ENCODE measurements at places on chromosomes 3 and 15.

DNA sequence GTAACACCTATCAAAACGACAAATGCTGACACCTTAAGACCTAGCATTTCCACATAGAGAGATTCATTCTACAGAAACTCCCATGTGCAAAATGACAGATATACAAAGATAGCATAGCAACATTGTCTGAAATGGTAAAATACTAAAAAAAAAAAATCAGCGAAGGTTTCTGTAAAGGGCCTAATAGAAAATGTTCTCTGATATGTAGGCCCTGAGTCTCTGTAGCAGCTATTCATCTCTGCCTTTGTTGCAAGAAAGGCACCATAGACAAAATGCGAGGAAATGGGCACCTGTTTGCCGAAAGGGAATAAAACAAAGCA, 631 bp upstream of the MFGE8 start:
- no peak for DNase-seq

- DNase-seq = no peak
Observed at GRCh38 chr3:177835917-177836316, 638.6 kb upstream of the TBL1XR1 start.

DNA sequence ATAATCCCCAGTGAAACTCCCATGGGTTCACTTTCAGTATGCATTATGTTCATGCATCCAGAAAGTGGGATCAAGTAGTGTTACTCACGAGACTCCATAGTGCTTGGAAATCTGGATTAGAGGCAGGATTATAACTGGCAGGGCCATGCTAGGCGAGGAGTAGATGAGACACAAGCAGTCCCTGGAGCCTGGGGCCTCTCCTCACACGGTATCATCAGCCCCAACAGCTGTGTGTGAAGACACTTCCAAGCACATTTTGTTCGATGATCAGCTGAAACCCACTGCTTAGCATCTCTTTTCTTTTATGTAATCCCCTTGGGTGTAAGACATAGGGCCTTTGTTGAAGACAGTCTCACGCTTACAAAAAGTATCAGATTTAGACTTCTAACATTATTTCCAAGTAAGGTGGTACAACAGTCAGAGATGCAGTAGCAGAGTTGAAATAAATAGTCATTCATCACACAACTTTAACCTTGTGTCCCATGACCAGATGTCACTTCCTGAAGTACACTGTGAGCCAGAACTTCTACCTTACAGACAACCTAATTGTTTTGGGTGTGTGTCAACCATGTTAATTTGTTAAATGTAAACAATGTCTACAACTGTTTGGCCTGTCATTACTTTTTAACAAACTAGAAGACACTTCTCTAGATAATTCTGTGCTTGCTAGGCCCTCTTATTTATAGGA, 116.9 kb downstream of the GADL1 start:
- DNase-seq = no peak

- no peak for DNase-seq
Observed at GRCh38 chr3:33582234-33582633, 135.8 kb downstream of the CLASP2 start.

DNA sequence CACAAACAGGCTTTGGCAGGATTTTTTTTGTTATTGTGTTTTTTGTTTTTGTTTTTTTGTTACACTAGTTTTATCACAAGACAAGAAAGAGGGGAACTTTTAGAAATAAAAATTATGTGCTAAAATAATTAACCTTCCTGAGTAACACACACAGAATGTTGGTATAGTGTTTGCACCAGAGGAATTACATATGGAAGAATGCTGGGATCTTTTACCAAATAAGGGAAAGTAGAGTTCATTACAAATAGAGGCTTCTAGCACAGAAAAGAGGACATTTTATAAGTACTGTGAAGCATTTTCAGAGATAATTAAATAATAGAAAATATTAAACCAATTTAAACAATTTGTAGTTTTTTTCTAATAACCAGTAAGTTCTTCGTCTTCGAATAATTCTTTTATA, 116.0 kb downstream of the IGF1R start:
- no peak for DNase-seq

DNA sequence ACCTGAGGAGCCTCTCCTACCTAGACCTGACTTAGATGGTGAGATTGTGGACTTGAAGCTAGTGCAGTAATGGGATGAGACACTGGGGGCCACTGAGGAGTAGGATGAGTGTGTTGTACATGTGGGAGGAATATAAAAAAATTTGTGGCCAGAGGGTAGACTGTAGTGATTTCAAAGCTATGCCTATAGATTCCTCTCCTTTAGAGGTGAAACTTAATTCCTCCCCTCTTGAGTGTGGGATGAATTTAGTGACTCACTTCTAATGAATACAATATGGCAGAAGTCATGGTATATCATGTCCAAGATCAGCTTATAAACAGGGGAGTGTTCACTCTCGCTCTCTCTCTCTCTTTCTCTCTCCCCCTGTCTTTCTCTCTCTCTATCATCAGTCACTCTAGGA, 6.7 kb downstream of the ZNF860 start:
- no peak for DNase-seq

DNA sequence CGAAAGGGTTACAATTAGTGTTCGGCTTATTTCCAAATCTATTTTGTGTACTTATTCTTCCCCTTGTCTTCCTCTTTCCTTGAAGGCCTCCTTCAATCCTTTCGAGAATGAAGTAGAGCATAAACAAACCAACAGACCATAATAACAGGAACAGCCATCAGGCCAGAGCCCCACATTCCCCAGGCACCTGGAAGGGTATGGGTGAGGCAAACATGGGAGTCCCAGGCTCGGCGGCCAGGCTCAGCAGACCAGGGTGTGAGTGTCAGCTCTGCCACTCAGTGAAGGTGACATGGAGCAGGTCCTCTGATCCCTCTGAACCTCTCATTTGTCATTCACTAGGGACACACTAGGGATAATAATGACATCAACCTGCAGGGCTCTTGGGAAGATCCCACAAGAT, 13.8 kb downstream of the ALS2CL start:
- DNase-seq = no peak

GRCh38 chr15:96331144-96331944, 844 bp downstream of the NR2F2 start:
- DNase-seq = no peak

- no peak for DNase-seq
Observed at GRCh38 chr3:138438896-138439295, 4.5 kb downstream of the ESYT3 start.

GRCh38 chr15:26868029-26868685, 1.3 kb downstream of the GABRA5 start:
- no peak for DNase-seq

DNA sequence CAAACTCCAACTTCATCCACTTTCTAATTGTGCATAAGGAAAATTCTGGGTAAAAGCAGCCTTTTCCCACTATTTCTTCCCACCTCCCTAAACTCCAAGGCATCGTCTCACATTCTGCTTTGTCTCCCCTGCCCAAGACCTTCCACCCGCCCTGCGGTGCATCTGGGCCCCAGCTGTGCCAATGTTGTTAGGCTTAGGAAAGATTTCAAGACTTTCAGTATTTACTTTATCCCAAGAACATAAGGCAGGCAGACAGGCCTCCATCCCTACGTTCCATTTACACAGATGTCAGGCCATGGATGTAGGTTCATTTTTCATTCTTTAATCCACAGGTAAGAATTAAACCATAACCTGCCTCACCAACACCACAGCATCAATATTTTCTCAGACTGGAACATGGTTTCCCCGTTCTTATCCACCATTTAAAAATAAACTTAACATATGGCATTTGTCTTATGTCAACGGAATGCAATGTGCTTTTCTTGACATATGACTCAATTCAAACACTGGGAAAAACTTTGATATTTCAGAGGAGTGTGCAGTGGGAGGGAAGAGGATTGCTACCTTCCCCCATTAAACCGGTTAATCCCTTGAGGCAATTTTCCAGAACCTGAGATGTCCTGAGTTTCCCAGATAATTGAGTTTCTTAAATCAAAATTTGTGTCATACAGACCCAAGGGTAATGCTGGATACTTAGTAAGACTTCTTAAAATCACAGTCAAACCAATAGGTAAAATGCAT, 238.0 kb upstream of the LRIG1 start:
- DNase-seq = no peak

GRCh38 chr15:37045859-37046740, 54.2 kb downstream of the MEIS2 start:
- DNase-seq = no peak

GRCh38 chr3:129343643-129344360, 65.1 kb downstream of the HMCES start:
- peak; percentile 24 for DNase-seq

DNA sequence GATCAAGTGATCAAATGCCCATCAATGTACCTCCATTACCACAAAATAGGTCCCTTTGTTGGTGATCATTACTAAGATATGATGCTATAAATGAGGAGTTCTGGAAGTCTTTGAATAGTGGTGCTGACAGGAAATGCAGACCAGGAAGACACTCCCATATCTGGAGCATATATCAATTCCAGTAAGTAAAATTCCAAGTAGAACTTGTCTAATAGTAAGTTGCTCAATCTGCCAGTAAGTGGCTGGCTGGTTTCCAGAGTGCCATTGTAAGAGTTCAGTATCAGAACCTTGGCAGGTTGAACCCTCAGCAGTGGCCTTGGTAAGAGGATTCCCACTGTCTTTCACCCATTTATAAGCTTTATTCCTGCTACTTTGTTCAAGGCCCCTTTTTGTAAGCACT, 379.9 kb upstream of the RBMS3 start:
- DNase-seq = no peak

DNA sequence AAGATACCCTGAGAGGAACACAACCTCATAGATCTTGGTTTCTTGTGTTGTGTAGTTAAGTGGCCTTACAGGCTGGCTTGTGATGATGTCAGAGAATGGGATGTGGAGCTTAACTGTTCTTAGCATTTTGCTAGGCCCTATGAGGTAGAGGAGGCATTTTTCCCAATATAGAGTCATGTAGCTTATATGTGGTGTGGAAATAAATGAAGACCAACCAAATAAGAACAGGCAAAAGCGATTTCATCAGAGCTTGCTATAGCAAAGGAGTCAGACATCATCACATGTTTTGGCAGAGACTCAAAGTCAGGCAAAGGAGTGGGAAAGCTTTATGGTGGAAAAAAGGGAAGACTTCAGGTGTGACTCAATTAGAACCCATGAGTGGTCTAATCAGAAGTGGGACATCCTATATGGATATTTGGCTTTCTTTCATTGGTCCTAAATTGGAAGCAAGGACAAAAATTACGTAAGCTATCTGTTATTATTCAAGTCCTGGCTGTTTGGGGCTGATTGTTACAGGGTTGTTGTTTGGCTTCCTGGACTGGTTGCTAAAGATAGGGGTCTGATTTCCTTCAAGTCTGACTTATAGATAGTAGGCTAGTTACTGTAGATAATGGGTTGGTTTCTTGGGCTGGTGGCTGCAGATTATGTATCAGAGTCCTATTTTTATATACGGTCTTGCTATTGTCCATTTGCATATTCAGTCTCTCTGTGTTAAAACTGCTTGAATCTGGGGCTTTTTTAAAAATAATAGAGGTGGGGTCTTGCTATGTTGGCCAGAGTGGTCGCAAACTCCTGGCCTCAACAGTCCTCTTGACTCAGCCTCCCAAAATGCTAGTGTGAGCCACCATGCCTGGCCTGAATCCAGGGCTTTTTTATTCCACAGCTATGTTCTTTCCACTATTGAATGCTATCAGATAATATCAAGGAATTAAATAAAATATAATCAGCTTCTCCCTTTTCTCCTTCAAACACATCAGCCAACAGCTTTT, 30.3 kb upstream of the SETD2 start:
- DNase-seq = no peak

DNA sequence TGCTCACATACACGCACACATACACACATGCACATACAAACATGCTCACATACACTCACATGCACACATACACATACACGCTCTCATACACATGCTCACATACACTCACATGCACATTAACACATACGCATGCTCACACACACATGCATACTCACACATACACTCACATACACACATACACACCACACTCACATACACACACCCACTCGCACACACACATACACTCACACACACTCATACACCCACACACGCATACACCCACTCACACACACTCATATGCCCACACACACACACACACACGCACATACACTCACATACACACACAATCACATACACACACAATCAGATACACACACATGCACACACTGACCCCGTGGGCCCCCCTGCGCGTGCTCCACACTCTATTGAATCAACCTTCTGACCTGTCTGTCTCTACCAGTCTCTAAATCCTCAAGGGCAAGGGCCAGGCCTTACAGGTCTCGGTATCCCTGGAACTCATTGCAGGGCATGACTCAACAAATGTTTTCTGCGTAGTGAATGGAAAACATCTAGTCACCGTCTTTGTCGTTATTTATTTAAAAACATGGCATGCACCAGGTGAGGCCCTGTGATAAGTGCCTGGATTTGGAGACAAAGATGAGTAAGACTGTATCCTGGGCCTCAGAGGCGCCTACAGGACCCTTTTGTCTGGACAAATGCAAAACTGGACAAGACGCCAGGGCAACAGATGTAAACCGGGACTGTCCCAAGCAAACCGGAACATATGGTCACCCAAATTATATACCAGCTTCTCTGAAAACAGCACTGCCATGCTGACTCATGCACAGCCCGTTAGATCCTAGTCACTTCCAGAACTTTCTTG, 41.8 kb downstream of the GRK7 start:
- no peak for DNase-seq

GRCh38 chr3:22366781-22367180, 615.8 kb upstream of the ZNF385D start:
- DNase-seq = no peak

DNA sequence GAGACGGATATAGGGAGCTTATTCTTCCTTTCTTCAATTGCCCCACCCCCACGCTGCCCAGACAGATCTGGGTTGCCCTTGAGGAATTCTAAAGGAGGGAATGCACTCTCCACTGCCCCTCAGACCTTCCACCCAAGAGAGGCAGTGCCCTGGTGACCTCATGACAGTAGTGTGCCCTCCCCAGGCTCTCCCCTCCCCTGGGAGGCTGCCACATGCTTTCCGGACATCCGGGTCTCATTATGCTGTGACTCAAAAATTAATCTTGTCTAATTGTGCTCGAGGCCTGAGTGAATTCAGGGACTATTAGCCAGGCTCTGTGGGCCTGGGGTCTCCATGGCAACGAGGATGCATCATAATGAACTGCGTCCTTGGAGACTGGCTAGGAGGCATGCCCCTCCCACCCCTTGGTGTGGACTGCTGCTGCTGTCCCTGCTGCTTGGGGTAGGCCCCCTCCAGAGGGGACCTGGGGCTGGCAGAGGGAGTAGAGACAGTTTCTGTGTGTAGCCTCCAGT, 20.8 kb downstream of the CORO2B start:
- DNase-seq = no peak

GRCh38 chr15:41309226-41309905, 23.0 kb downstream of the OIP5 start:
- no peak for DNase-seq

- DNase-seq = no peak
Observed at GRCh38 chr3:147420353-147421183, 11.4 kb downstream of the ZIC1 start.

- no peak for DNase-seq
Observed at GRCh38 chr3:188111002-188111584, 42.9 kb upstream of the LPP start.
